Renal pelvis (tissue), 12 donors: ENCODE measurements at places on chromosomes 1 and 21.

- no peak for DNase-seq
These were observed 88.0 kb downstream of the XCL2 start for GRCh38 chr1:168455764-168456163.

DNA sequence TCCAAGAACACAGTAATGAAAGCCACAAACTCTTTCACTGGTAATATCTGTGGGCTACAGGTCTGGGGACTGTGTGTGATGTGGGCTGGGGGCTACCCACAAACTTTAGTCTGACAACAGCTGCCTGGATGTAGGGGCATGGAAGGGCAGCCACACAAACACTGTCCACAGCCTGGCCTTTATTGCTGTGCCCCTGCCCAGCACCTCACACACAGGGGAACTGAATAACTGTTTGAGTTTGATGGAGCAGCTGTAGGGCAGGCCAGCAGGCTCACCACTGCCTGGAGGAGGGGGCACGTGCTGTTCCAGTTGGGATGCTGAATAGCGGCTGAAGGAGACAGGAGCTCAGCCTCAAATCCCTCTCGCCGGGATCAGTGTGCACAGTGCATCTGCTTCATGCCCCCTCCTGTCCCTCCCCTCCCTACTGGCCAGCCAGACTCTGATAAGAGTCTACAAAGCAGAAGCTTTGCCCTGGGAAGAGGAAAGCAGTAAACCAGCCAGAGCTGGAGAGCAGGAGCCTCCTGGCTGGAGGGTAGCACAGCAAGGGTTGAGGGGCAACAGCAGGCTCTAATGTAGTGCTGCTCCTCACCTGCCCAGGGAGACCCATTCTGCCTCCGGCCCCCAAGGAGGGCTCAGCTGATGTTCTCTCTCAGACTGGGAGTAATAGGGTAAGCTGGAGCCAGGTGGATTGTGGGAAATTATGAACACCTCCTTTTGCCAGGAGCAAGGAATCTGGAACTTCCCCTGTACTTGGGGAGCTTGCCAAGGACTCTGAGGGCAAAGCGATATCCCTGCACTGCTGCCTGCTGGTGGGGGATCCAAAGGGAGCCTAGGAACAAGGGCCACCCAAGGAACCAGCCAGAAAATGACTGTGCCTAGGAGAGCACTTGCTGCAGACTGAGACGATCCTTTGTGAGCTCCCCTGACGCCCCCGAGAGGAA lies 70.2 kb upstream of the GOLT1A start:
- DNase-seq, result no peak

DNA sequence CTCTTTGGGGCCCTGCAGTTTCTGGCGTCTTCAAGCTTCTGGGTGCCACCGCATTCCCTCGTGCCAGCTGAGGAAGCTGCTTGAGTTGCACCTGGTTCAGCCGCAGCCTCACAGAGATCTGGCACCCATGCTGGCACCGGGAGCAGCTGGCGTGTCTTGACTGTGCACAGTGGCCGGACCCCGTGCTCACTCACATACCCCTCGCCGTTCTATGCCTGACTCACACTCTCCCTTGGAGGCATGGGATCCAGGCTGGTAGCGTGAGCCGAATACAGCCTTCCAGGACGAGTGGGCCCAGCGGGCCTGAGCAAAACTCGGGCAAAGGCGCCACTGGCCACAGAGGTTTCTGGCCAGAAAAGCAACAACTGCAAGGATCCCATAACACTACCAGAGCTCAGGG lies 8.6 kb upstream of the MTR start:
- DNase-seq, result no peak

DNA sequence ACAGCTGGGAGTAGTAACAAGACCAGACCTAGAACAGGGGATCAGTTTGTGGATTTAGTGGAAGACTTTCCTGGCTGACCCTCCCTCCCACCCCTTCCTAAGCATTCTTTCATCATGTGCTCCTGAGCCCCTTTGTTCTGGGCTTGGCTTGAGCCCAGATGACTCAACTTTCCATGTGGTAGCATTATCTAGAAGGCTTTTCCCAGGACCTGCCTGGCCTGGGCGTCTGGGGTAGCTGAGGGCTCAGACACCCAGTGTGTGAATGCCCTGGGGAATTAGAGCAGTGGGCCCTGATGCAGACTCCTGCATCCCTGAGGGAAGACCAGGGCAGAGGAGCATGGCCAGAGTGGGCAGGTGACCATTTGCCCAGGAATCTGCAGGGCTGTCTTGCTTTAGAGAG lies 44.1 kb upstream of the TSPAN2 start:
- DNase-seq, result no peak

DNA sequence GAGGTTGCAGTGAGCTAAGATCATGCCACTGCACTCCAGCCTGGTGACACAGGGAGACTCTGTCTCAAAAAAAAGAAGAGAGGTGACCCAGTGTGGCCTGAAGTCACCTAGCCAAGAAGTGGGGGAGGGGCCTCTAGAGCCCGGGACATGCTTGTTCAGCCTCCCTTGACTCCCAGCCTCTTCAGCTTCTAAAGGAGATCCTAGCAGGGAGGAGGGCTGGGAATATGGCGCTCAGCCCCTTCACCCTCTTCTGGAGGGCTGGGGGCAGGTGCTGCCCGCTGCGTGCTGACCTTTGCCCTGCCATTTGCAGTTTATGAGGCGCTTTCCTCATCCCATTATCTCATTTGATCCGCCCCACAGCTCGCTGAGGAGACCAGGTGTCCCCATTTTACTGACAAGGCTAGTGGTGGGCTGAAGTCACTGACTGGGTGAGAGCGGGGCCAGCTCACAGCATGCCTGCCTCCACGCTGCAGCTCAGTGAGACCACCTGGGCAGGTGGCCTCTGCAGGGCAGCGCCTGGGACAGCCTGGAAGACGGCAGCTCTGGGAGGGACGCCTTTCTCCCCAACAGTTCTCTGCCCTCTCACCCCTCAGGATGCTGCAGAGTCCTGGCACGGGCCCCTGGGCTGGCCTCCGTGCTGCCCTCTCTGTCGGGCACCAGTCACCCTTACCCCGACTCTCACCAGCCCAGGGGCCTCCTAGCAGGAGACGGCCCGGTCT lies 7.5 kb downstream of the ELF3 start:
- DNase-seq, result no peak

- no peak for DNase-seq
These were observed 17.4 kb downstream of the CCT8 start for GRCh38 chr21:29056005-29056404.

DNA sequence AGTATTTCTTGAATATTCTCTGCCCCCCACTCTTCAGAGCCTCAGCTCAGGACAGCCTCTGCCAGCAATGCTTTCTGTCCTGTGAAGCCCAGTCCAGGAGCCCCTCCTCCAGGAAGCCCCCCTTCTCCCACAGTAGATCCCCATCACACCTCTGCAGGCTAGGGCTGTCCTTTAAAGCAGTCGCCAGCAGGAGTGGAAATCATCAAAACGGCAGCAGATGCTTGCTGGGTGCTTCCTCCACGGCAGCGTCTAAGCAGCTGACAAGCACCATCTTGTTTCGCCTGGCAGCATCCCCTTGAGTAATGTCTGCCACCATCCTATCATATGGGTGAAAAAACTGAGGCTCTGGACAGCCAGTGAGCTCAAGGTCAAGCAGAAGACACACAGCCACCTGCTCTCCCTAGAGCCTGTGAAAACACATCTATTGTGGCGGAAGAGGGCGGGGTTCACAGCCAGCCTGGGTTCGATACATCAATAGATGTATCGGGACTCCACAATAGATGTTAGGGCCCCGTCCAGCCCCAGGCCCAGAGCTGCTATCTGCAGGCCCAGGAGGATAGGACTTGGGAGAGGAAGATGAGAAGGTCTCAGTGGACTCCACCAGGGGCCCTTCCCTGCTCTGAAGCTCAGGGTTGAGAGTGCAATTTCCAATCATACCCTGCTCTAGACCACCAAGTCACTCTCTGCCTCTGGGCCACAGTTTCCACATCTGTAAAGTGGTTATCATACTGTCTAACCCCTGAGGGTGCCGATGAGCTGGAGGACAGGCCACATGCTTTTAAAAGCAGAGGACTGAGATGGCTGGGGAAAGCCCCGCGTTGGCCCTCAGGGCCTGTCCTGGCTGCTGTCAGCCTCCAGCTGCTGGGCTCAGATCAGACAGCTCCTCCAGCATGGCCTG lies 17.5 kb downstream of the RUNX3 start:
- DNase-seq, result no peak

DNA sequence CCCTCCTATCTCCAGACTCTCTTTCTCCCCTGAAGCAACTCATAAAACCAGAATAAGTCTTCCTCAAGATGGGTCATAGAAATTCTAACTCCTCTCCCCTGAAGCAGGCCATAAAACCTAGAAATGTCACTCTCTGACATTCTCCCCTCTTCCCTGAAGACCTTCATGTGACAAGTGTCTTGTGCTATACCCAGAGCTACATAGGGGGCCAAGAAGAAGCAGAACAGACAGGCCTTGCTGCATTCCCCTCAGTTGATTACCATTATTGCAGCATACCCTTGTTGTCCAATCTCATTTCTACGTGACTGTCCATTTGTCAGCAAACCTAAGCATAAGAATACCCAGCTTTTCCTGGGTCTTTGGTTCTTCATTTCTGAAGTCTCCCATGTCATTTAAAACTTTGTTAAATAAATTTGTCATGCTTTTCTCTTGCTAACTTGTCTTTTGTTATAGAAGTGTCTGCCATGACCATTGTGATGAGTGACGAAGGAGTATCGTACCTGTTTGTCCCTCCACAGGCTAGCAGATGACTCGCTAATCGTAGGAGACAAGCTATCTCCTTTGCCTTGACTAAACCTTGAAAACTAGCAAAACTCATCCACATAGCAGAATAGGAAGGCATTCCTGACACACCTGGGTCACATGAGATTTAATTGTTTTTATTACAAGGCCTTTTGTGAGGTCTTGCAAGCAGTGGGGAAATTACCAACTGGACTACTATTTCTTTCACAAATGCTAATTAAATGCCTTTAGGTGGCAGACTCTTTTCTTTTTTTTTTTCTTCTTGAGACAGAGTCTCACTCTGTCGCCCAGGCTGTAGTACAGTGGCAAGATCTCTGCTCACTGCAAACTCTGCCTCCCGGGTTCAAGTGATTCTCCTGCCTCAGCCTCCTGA lies 39.4 kb upstream of the ZNF326 start:
- DNase-seq, result no peak

- DNase-seq, result no peak
These were observed 819.5 kb downstream of the KCNT2 start for GRCh38 chr1:195788721-195789120.

- no peak for DNase-seq
These were observed 361.8 kb upstream of the VAMP3 start for GRCh38 chr1:7409278-7409677.

- no peak for DNase-seq
These were observed 3.7 kb upstream of the RUNX1 start for GRCh38 chr21:35052801-35053200.

GRCh38 chr1:77103486-77103885 lies 115.7 kb downstream of the PIGK start:
- DNase-seq, result no peak

DNA sequence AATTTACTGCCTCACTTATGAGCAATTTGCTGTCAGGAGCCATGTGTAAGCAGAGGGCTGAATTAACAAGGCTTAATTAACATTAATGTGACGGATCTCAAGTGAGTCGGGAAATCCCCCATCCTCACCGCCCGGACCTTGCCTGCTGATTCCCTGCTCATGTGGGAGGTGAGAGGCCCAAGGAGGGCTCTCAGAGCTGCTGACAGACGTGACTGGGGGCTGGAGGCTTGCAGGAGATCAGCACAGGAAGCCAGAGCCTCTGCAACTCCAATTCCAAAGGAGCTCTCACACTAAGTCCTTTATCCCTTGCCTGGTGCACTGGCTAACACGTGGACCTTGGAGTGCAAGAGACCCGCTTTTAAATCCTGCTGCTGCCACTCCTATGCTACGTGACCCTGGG lies 19.4 kb downstream of the LRP8 start:
- DNase-seq, result no peak

DNA sequence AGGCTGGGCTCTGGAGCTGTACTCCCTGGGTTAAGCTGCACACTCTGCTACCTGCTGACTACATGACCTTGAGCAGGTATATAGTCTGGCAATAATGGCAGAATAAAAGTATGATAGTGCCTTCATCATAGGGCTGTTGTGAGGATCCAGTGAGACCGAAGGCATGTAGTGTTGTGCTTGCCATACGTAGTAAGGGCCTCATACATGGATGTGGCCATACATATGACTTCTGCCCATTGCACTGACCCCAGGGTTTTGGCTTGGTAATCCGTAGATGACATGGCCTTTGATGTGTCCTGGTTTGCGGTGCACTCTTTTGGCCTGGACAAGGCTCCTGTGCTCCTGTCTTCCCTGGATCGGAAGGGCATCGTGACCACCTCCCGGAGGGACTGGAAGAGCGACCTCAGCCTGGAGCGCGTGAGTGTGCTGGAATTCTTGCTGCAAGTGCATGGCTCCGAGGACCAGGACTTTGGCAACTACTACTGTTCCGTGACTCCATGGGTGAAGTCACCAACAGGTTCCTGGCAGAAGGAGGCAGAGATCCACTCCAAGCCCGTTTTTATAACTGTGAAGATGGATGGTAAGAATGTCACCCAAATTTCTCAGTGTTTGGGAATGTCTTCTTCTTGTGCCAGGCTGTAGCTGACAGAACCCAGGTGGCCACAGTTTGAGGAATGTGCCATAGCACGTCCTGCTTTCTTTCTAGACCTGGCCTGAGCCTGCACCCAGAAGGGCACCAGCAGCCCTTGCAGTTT lies 17.0 kb upstream of the CD101 start:
- DNase-seq, result no peak

- no peak for DNase-seq
These were observed 592 bp downstream of the AGRN start for GRCh38 chr1:1020415-1021009.

- DNase-seq, result no peak
These were observed 2.4 kb downstream of the ALX3 start for GRCh38 chr1:110067893-110068645.

GRCh38 chr1:169196581-169196980 lies 90.1 kb downstream of the ATP1B1 start:
- DNase-seq, result no peak

GRCh38 chr1:183089025-183089639 lies 65.9 kb downstream of the LAMC1 start:
- DNase-seq, result no peak

GRCh38 chr1:164785841-164786534 lies 227.0 kb downstream of the PBX1 start:
- DNase-seq, result no peak

DNA sequence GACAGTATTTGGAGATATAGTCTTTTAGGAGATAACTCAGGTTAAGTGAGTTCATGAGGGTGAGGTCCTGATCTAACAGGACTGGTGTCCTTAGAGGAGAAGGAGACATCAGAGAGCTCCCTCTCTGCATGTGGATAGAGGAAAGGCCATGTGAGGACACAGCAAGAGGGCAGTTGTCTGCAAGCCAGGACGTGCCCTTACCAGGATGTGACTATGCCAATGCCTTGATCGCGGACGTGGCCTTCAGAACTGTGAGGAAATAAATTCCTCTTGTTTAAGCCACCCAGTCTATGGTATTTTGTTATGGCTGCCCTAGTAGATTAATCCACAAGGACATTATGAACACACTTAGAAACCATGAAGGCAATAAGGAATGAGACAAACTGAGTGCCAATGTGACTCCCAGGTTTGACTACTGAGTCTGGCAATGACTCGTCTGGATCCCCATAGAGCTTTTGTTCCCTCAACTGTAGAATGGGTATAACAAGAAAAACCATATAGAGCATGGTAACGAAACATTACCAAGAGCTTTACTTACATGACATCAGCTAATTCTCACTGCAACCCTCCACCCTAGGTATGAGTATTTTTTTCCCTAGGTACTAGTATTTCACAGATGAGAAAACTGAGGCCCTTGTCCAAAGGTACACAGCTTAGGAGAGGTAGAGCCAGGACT lies 6.5 kb downstream of the URB1 start:
- no peak for DNase-seq

- no peak for DNase-seq
These were observed 387.6 kb downstream of the BRINP2 start for GRCh38 chr1:177558372-177558771.
